Kasumi-1 (cell line): ENCODE measurements at places on chromosomes 1 and 21.

- DNase-seq = no peak
These were observed 102.5 kb downstream of the KCNN3 start for GRCh38 chr1:154767315-154768240.

DNA sequence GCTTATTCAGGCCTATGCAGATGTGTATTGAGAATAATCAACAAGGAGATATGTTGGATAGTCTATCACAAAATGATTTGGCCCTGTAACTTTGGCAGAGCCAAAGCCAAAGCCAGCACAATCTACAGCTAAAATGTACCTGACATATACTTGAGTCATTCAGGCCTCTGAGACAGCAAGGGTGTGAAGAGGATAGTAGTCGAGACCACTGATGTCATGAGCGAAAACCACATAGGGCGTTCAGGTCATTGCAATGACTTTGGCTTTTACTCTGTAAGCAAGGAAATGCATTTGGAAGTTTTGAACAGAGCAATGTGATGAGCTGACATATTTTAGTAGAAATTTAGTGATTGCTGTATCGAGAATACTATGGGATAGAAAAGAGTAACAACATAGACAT lies 579.6 kb downstream of the AMY1C start:
- DNase-seq = no peak

GRCh38 chr1:116574581-116575291 lies 3.9 kb upstream of the CD58 start:
- DNase-seq = peak; percentile 73

GRCh38 chr1:117076648-117077047 lies 16.5 kb downstream of the TTF2 start:
- DNase-seq = no peak

DNA sequence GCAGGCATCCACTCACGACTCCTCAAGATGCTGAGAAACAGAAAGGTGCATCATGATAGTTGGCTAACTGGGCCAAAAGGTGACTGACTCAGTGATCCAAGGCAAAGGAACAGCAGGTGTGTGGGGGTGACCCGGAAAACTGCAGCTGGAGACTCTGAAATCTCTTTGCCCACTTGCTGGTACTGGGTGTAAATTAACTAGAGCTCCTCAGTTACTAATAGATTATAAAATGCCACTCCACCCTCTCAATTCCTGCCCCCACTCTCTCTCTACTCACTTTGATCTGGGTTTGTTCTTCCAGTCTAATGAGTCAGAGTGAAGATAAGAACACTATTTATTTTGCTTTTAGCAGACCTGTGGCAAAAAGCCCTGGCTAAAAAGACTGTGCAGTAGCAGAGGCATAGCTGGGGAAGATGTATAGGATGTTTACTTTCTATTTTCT lies 7.2 kb upstream of the PIGC start:
- no peak for DNase-seq

GRCh38 chr1:207079706-207080241 lies 8.9 kb upstream of the C4BPB start:
- no peak for DNase-seq

DNA sequence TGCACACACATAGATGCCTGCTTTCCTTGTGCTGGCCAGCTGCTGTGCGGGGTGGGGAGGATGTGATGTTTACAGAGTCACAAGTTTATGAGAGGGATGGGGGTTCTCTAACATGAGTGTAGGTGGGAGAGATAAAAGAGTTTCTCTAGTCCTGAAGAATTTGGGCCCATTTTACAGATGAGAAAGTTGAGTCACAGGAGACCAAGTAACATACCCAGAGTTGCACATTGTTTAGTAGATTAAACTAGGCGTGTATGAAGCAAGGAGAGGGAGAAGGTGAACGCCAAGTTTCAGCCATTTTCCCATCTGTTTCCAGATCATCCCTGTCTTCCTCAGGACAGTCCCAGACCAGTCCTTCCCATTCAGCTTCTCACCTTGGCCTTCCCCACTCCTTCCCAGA lies 126.7 kb downstream of the EPHB2 start:
- DNase-seq = no peak
